Activated T-helper 1 cell treated with anti-CD3 and anti-CD28 coated beads, Interleukin-2, amount 50 U/mL, for 16 hours (primary cell): ENCODE measurements at places on chromosomes 7 and 10.

DNA sequence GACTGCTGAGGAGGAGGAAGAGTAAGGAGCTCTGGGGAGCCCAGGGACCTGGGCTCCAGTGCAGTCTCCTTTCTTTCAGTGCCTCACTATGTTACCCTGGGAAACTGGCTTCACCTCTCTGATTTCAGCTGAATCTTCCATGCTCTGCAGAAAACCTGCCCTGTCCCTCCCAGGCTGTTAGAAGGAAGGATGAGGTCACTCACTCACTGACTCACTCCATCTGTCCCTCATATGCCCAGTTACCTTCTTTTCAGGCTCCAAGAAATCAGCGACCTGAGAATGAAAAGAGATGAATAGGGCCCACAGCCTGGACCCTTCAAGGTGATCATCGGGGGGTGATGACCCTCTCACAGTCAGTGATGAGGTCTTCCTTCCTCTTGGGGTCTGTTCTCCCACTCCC lies 481 bp downstream of the SFTPA2 start:
- DNase-seq: no peak

DNA sequence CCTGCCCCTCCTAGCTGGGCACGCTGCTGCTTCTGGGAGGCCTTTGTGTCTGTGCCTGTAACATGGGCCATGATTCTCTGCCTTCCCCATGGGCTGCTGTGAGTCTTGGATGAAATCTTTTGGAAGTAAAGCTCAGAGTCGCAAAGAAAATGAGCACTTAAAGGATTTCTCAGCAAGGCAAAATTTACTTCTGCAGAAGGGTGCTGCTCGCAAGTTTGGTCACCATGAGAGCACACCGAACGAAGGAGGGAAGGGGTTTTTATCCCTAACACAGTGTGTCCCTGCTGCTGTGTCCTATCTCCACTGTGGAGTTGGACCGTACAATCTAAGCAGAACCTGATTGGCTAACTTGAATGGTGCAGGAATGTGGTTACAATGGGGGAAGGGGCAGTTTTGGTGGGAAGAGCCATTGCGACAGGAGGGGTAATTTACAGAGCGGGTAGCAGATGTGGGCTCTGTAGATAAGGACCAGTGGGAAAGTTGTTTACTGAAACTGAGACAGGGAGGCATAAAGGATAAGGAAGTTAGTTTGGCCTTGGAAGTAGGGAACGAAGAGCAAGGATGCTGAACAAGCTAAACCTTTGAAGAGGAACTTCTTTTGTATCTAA lies 57.5 kb downstream of the FANK1 start:
- DNase-seq: no peak

- no peak for DNase-seq
These were observed 28.9 kb upstream of the PCBD1 start for GRCh38 chr10:70917226-70917625.

DNA sequence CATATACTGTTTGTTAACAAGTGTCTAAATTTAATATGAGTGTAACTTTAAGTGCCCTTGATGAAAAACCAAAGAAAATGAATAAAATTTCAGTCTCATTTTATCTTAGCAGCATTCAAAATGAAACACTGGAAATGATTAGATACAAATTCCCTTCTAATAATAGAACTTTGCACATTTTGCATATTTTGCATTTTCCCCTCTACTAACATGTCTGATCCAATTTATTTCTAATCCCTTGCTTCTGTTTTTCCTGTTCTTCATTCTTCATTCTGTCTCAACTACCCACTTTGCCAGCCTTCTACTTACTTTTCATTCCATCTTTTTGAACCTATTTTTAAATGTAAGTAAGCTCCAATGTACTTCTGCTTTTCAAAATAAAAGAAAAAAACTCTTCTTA lies 42.7 kb upstream of the SEMA3D start:
- DNase-seq: no peak

DNA sequence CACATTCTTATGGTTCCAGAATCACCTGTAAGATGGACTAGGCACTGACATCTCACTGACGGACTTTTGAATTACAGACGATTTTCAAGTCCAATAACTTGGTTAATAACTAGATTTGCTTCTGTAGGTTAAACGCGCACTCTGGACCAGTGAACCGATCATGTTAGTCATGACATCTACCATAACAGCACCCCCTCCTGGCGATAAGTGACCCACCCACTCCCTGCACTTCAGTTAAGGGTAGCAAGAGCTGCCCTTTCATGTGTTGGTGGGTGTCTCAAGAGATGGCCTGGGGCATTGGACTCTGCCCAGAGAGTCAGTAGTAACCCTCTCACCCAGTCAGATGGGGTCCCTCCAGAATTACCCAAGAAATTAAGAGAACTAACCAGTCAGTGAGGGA lies 12.9 kb downstream of the GRM8 start:
- no peak for DNase-seq

- DNase-seq: no peak
These were observed 5.0 kb downstream of the ZYX start for GRCh38 chr7:143385891-143386781.

DNA sequence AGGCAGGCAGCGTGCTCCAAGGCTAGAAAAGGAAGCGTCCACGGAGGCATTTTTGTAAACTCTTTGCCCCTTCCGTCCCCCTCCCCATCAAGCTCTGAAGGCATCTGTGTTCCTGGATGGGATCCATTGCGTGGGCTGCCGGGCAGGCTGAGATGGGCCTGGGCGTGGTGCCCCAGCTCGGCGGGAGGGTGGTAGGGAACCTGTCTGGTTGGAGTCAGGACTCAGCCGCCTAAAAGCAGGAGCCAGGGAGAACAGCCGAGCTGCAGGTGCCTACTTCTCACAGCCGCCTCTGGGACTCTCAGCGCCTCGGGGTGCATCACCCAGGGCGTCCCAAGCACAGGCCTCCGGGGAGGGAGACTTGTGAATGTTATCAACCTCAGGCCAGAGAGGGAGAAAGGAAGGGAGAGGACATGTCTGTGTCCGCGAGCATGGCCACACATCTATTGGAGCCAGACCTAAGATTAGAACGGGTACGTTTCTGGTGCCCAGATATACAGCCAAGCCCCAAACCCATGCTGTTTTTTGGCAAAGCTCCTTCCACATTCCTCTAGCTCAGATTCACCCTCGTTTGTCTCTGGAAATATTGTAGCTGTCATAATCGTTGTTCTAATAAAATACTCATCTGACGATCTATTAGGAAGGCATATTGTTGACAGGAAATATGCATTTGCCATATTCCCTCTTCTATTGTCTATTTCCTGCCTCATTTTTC lies 48.6 kb upstream of the CTBP2 start:
- no peak for DNase-seq

GRCh38 chr7:150721970-150722373 lies 5.6 kb downstream of the GIMAP1 start:
- DNase-seq: no peak

- no peak for DNase-seq
These were observed 59.8 kb upstream of the MAGI2 start for GRCh38 chr7:79513261-79513660.

- DNase-seq: no peak
These were observed 116.6 kb upstream of the ADCY1 start for GRCh38 chr7:45457591-45457990.

DNA sequence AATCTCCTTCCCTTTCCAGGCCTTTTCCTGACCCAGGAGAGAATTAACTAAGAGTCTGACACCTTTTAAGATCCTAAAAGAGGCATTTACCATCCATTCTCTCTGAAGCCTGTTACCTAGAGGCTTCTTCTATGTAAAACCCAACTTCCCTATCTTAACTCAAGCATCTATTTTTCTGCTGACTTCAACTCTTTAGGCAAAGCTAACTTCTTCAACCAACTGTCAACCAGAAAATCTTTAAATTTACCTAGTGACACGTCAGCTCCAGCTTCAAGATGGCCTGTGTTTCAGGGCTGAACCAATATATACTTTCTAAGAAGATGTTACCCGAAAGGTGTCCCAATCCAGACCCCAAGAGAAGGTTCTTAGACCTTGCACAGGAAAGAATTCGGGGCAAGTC lies 492.3 kb upstream of the AUTS2 start:
- no peak for DNase-seq

DNA sequence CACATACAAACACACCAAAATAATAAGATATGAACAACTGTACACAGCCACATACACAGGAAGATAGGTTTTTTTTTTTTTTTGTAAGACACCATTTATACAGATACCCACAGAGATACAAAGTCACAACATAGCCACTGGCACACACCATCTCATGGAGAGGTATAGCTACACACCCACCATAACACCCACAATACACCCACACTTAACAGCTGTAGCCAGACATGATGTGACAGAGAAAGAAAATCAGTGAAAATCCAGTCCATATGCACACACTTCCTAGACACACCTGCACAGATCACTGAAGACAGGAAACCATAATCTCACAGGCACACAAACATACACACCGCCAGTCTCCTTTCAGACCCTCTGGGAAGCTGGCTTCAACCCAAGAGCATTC lies 62.4 kb upstream of the PAX2 start:
- DNase-seq: no peak
